ENCODE measurements at places on chromosomes 3 and 15.
A peak's percentile ranks its signal among the peaks of the same experiment; 100 is the strongest.

DNA sequence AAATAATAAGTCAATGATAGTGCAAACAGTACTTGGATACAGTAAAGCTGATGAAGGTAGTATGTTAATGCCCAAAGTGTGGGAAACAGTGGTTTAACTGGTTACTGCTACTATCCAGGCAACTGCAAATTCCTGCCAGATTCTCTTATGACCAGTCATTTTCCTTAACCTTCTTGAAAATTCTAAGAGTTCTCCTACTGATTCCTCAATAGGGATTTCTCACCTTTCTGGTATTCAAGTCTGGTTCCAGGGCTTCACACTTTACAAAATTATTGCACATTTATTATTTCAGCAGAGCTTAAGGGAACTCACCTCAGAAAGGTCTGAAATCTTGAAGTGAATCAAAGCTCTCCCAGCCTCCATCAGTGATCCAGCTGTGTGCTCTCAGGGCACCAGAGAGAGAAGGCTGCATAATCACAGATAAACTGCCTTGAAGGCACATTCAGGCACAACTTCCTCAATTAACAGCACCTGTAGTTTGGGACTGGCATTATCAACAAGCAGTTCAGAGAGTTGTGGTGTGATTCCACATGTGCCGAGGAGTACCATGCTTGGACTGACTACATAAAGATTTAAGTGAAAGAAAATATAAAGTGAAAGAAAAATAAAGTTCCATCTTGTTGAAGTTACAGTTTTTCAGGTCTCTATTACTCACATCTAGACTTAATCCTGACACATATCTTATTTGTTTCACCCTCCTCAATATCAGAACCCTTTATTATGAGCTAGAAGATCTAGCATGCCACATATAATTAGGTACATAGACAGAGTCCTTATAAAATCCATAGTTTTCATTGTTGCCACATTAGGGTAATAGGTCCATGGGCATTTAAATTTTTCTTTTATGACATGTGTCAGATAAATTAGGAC lies 59.5 kb upstream of the TIPARP start:
- DNase-seq, result peak; percentile 60

DNA sequence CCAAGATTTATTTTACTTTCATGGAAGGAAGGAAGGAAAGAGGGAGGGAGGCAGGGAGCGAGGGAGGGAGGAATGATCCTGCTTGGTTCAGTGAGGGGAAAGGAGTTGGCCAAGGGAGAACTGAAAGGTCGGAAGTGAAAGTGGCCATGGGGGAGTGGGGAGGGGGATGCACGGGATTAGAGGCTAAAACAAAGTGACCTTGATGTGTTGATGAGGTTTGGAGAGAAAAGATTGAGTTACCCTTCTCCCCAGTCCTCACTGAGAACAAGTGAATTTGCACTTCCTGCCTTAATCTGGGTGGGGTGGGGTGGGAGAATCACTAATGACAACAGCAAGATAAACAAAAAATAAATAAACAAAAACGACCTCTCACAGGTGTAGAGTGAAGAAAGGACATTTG lies 212.0 kb upstream of the TLE3 start:
- DNase-seq, result no peak

DNA sequence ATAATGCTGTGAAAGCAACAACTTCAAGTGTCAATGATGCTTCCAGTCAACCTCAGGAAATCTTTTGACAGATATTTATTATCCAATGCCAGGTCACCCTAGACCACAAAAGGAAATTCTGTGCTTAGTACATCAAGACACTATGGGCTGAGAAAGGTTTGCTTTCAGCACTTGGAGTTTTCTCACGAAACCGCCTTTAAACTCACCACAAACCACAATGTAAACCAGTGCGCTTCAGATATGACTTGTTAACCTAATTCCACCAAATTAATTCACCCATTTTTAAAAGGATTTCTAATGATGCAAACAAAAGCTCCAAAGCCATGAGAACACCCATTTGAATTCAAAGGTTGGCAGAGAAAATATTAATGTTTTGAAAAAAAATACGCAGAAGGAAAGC lies 292.9 kb upstream of the NR2F2 start:
- peak; percentile 37 for DNase-seq

GRCh38 chr15:87744815-87745214 lies 511.7 kb downstream of the NTRK3 start:
- DNase-seq, result no peak

DNA sequence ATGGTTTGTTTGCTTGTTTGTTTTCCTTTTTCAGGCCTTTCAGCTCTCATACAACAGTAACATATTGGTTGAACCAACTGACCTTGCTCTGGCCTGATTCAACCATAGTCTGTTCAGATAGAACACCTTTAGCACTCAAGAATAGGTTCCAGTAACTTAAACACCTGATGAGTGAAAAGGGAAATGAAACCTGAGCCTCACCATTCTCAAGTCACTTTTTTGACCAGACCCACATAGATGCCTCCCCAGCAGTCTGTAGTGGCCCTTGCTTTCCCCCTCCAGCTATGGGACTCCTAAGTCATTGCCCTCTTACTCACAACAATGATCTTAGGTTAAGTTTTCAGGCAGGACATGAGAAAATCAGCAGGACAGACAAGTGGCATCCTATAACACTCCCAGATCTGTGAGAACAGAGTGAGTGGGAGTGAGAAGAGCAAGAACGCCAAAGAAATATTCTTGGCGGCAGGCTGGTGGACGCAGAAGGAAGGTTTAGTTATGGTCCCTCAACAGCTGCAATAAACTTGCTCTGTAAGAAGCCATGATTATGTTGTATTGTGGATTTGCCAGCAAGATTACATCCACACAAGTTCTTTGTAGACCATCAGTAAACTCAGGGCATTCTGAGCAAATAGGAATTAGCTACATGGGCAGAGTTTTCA lies 367.5 kb downstream of the MECOM start:
- no peak for DNase-seq

All from astrocyte of the spinal cord (primary cell).